ENCODE measurements at places on chromosomes 2 and 18. TPM values are rescaled to one million over a fixed set of nuclear protein-coding genes. Genes with fewer than 3 reads are reported as not detected.

- no peak for DNase-seq
Observed at GRCh38 chr18:34657860-34658500, 52.1 kb upstream of the DTNA start.

LNPK gene
- total RNA-seq = 37.2 TPM

DNA sequence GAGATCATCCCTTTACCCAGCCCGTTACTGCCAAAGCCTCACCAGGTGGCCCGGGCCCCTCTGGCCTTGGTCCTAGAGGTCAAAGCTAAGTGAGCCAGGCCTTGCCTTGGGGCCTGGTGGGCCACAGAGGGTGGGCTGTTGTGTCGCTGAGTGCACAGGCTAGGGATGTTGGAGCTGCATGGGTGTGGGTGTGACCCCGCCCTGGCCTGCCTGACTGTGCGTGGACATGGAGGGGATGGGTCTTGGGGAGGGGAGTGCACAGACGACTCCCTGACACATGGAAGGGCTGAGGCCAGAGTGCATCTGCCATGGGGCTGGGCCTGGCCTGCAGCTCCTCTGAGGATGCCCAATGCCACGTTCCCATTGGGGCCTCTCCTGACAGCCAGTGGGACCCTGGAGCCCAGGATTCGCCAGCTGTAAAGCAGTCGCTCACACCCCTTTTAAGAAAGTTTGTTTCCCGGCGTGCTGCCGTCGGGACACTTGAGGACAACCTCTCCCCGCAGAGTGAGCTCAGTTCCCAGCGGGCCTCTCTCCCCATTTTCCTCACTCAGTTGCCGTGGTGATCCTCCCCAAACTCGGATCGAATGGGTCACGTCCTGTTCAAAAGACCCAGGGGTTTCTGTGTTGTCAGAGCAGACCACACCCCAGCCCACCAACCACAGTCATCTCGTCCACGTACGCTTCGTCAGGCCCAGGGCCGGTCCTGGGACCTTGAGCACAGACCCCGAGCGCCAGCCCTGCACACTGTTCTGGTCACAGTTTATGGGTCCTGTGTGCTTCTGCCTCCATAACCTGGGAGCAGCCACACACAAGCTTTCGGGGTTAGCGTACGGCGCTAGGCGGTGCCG lies 93.5 kb downstream of the NFATC1 start:
- no peak for DNase-seq

DNA sequence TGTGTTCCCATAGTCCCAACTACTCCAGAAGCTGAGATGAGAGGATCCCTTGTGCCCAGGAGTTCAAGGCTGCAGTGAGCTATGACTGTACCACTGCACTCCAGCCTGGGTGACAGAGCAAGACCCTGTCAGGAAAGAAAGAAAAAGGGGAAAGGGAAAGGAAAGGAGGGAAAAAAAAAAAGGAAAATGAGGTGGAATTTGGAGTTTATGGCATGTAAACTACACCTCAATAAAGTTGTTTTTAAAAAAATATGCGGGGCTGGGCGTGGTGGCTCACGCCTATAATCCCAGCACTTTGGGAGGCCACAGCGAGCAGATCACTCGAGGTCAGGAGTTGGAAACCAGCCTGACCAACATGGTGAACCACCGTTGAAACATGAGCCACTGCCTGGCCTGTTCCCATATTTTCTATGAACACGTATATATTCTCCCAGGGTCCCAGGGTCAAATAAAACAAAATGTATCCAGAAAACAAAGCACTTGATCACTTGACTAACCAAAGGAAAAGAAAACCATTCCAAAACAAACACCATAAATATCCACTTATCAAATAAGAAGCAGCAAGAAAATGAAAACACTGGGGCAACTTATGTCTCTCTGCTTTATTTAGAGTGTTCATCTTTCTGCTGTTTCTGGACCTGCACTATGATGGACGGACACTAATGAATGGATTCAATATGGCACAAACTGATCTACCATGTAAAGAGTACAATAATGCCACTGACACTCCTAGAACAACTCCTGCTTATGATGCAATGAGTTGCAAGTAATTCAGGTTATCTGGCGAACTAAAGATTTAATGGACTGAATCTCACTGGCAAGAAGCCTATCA lies 56.8 kb downstream of the ASXL2 start:
- DNase-seq = no peak

All from activated naive CD4-positive, alpha-beta T cell treated with anti-CD3 and anti-CD28 coated beads, Interleukin-2, amount 50 U/mL, for 72 hours (primary cell).